GDM1 (cell line): ENCODE measurements at places on chromosomes 5 and 9.
A peak's percentile ranks its signal among the peaks of the same experiment; 100 is the strongest.

- DNase-seq = no peak
Measured at GRCh38 chr5:172630482-172630881, 10.6 kb upstream of the NEURL1B start.

- peak; percentile 11 for DNase-seq
Measured at GRCh38 chr5:147887026-147887627, 8.6 kb downstream of the SCGB3A2 start.

DNA sequence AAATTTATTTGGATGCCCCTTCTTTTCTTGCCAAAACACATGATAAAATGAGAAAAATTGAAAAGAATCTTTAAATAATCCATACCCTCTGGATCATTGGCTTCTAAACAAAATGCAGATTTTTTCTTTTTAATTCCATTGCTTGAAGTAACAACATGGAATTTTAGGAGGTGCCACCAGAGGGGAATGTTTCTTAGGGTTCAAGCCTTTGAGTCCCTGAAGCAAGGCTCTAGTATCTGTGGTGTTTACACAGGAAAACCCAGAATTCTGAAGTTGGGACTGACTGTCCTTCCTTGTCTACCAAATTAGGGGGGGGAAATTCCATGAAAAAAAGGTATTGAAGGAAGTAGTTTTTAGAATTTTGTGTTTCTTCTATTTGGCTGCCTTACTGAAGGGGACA, 69.4 kb downstream of the LMNB1 start:
- DNase-seq = no peak

DNA sequence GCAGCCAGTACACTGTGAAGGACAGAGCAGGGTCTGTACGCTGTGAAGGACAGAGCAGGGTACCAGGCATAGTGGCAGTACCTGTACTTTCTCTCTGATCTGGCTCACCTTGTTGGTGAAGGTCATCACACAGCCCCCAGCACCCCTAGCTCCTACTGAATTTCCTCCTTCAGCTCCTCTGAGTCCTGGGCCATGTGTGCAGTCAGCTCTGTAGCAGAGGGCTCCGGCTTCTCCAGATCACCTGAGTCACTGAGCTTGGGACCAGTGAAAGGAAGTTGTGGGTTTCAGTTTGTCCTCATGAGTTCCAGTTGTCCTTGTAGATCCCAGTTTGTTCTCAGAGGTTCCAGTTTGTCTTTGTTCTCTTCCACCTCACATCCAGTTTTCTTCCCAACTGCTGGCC, 5.5 kb downstream of the NUDT2 start:
- DNase-seq = no peak

DNA sequence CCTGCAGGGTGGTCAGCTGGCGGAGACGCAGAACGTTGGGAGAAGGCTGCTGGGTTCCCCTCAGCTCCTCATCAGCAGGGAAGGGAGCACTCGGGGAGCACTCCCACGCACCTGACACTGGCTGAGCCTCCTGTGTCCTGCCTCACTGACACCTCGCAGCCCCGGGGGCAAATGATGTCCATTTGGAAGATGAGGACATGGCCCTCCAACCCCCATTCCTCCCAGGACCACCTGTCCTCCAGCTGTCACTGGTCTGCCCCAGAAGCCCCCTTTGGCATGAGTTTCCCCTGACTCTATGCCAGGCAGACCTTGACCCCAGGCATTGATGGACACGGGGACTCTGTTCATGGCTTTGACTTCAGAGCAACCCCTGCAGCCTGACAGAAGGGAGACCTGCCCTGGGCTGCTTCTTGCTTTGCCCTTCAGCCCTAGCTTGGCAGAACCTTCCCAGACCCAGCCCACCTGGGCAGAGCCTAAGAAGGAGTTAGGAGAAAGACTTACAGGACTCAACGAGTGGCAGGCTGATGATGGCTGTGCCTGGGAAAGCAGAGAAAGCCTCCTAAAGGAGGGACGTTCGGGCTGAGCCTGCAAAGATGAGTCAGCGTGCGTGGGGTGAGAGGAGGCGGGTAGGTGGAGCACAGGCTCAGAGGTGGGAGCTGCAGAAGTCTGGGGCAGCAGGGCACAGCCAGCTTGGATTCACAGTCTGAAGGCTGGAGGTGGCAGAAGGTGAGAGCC, 90.6 kb downstream of the LMX1B start:
- DNase-seq = no peak

- no peak for DNase-seq
Measured at GRCh38 chr5:52920929-52921328, 68.2 kb upstream of the ITGA2 start.

- no peak for DNase-seq
Measured at GRCh38 chr5:8934455-8934854, 611.4 kb downstream of the SEMA5A start.

- DNase-seq = no peak
Measured at GRCh38 chr5:175159956-175160355, 284.0 kb downstream of the DRD1 start.

- DNase-seq = no peak
Measured at GRCh38 chr9:1050125-1050895, at the start of gene DMRT2. Gene DMRT2, plus strand, starts transcription at chr9:1050357. Its CDS starts 1,257 bp downstream, at chr9:1051614.

DNA sequence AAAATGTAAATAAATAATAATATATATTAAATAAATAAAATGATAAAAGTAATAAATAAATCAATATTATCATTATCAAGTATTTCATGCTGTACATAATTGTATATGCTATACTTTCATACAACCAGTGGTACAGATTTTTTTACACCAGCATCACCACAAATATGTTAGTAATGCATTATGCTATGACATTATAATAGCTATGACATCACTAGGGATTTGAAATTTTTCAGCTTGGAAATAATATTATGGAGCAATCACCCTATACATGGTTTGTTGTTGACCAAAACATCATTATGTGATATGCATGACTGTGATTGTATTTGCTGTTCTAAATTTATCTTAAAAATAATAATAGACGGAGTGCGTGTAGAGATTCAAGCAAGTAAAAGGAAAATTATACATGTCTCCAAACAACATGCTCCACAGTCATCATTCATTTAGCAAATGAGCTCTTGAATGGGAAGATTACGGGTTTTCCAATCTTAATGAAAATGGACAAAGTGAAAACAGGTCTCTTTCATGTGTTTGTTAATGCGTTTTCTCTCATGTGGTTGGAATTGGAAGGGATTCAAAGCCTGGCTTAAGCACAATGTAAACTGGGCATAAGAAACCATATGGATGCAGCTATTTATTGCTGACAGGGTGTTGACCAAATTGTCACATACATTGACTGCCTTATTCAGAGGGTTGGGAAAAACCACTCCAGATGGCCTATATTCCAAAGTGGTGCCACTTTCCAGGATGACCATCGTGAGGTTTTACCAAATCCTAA, 643.0 kb upstream of the RGMB start:
- no peak for DNase-seq

- DNase-seq = no peak
Measured at GRCh38 chr5:22500556-22500955, 352.6 kb downstream of the CDH12 start.

DNA sequence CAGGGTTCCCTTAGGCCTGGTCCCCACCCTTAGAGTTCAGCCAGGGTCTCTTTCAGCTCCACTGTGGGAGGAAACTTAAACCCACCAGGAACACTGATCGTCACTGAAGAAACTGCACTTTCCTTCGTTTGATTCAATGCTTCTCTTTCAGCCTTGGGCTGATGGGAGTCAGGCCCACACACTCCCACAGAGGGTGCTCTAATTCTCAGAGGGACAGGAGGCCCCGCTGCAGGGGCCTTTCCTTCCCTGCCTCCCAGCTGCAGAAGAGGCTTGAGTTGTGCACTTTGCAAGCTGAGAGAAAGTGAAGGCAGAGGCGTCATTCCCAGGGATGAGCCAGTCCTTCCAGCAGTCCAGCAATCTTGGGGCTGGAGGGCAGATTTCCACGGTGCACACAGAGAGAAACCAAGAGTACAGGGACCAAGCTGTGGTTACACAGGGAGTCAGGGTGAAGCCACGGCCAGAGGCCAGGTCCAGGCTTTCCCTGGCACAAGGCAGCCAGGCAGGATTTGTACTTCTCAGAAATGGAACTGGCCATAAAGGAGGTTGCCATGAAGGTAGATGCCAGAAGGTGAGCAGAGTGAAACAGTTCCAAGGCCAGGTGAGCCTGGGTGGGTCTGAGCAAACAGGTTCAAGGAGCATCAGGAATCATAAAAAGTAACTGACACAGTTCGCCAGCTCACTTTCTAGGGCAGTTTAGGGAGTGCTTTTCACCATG, 10.4 kb upstream of the GLIPR2 start:
- DNase-seq = no peak

DNA sequence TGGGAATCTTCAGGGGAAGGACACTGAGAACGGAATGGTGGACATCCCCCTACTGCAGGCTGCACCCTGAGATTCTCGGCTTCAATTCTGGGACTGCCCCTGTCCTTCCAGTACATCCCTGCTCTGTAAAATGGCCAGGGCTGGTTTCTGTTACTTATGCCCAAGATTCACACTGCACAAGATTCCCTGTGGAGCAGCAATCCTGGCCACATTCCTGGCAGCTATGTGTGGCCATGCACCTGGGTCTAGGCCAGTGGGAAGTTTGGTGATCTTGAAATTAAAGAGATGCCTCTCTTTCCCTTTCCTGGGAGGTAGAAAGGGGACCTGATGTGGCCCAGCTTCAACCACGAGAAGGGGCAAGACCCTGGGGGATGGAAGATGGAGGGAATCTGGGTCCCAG, 27.6 kb downstream of the WHRN start:
- DNase-seq = no peak
